ENCODE measurements at places on chromosomes 1 and 21.

- peak; percentile 58 for DNase-seq
These were observed 642 bp upstream of the SLC16A1 start for GRCh38 chr1:112956544-112957132.

DNA sequence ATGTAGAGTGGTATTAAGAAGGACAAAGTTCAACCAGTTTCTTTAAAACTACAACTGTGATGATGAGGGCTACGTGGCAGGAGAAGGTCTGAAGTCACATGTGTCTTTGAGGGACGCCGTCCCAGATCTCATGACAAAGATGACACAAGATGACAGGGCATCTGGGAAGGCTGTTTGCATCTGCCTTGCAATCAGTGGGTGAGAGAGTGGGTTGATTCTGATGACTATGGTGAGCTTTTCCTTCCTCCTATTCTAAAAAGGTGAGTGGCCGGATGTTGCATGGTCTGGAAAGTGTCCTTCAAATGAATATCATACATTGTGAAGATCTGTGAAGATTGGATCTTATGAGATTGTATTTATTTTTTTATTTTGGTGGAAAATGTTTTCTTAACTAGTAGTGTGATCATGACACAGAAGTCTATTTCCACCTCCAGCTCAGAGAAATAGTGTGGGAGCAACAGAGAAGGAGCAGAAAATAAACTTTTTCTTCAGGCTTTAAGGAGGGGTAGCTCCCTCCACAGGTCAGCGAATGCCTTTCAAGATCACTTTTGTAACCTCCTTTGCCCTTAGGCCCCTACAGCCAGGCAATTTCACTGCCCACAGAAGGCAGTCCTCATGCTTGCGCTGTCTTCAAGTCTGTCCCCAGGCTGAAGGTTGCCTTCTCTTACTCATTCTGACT is 76.0 kb upstream of the ATF3 start:
- no peak for DNase-seq

DNA sequence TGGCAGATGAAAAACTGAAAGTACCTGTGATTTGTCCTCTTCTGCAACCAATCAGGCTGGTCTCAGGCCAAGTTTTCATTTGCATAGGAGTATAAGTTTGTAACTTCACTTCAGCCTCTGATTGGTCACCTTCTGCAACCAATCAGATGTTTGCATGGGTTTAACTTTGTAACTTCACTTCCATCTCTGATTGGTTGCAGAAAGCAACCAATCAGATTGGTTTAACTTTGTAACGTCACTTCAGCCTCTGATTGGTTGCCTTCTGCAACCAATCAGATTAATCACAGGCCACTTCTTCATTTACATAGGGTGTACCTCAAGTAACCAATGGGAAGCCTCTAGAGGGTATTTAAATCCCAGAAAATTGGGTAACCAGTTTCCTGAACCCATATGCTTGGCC is 18.9 kb upstream of the TUT4 start:
- DNase-seq, result peak; percentile 16

DNA sequence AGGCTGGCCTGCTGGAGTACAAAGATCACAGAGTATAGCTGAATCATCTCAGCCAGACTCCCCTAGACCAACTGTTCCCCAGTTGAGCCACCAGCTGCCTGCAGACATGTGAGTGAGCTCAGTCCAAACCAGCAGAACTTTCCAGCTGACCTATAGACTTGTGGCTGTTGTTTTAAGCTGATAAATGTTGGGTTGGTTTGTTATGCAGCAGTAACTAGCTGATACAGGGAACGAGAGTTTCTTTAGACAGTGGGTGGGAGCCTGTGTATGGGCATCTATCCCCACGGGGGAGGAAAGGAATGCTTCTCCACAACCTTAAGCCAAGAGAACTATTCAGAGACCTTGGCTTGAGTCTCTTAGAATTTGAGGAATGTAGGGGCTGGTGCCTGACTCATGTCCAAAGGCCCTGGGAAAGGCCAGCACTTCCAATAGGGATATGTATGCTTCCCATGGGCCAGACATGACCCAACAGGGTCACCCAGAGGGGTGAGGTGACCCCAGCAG is 30.1 kb downstream of the SLC1A7 start:
- no peak for DNase-seq

DNA sequence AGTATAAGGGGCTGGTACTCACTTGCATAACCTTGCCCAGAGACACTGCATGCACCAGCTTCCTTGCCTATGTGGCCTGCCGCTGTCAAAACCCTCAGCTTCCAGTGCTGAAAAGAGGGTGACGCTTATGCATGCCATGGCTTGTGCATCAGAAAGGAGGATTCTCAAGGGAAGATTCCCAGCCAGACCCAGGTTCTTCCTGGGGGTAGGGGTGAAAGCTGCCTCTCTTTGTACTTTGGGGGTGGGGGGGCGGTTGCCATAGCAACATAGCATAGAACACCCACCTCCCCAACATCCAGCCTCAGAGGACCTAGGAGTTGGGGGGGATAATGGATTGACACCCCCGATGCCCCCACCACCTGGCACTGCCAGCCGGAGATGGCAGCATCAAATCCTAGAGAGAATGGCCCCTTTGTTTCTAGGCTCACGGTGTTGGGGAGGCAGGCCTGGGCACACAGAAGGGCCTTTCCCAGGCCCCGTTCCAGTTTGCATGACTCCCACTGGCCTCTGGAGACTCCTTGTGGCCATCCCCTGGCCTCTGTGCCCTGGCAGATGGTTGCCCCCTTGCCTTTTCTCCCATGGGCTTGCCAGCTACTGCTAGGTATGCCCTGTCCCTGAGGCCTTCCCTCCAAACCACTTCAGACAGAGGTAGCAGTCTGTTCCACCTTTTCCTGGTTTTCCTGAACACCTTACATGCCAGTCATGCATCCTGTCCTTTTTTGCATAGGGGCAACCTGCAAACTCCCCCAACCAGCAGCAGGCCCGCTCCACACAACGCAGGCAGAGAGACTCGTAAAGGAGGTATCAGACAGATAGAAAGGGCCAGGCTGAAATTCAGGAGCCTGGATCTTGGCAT is 44.6 kb downstream of the RHBG start:
- no peak for DNase-seq

GRCh38 chr1:90726425-90726985 is 9.4 kb upstream of the BARHL2 start:
- no peak for DNase-seq

DNA sequence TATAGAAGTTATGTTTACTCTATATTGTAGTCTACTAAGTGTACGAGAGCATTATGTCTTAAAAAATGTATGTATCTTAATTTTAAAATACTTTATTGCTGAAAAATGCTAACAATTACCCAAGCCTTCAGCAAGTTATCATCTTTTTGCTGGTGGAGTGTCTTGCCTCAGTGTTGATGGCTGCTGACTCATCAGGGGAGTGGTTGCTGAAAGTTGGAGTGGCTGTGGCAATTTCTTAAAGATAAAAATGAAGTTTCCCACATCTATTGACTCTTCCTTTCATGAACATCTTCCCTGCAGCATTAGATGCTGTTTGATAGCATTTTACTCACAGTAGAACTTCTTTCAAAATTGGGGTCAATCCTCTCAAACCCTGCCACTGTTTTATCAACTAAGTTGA is 95.8 kb downstream of the CDC7 start:
- DNase-seq, result no peak

DNA sequence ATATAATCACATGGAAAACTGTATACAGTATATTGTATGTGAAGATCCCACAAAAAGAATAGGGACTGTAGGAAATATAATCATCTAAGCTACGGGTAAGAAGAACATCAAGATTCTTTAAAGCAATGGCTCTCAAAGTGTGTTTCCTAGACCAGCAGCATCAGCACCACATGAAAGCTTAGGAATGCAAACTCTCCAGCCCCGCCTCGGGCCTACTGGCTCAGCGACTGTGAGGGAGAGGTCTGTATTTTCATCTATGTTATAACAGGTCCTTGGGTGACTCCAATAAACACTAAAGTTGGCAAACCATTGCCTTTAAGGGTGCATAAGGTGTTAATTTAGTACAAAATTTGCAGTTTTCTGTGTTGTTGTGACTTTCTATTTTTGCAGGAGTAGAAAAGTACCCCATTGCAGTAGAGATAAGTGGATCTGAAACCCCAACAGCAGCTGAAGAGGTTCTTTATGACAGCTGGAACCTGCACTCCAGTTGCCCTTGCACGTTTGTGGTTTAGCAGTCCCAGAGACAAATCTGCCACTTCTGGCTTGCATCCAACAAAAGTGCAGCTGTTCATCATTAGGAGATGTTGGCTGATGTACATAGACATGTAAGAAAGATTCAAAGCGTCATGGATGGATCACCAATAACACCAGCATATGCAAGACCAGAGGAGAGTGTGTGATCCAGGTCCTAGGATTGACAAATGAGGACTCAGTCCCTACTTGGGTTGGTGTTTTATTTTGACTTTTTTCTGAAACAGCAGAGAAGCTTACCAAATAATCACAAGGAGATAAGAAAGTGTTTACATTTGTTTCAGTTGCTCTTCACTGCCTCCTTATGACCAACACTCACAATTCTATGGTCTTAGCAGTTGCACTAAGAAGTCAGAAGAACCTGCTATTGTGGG is 15.9 kb upstream of the IFNAR1 start:
- peak; percentile 31 for DNase-seq

DNA sequence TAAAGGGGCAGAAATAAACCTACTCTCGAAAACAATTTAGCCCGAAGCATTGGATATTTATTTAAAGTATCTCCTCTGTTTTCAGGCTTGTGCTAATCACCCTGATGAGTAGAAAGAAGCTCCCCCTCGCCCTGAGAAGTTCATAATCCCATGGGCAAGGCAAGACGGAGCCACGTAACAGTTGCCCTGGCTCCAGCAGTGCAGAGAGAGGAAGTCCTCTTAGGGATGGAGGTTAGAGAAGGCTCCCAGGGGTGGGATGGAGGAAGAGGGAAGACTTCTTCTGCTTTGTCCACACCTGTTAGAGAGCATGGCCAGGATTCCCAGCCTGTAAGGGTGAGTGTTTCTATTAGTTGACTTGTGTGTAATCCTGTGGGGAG is 3.4 kb upstream of the GPR25 start:
- DNase-seq, result no peak

DNA sequence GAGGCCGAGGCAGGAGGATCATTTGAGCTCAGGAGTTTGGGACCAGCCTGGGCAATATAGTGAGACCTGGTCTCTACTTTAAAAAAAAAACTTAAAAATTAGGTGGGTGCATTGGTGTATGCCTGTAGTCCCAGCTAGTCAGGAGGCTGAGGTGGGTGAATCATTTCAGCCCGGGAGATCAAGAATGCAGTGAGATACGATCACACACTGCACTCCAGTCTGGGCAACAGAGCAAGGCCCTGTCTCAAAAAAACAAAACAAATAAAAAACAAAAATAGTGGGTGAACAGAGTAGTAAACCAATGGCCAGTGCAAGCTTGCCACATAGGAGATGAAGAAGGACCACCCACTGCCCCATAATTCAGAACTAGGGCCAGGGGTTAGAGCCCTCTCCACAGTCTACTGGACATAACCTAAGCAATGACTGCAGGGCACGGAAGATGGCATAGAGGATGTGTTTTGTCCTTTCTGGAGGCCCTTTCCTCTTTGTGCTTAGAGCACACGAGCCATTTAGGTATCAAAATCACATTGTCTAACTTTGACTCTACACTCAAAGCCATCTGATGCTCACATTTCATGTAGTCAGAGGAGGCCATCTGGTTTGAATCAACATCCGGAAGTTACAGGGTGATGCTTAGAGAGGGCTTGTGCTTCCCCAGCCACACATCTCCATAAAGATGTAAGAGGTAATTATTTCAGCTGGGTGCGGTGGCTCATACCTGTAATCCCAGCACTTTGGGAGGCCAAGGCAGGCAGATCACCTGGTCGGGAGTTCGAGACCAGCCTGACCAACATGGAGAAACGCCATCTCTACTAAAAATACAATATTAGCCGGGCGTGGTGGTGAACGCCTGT is 12.6 kb downstream of the CD2 start:
- peak; percentile 73 for DNase-seq

GRCh38 chr1:235858766-235859165 is 7.9 kb downstream of the LYST start:
- DNase-seq, result no peak

DNA sequence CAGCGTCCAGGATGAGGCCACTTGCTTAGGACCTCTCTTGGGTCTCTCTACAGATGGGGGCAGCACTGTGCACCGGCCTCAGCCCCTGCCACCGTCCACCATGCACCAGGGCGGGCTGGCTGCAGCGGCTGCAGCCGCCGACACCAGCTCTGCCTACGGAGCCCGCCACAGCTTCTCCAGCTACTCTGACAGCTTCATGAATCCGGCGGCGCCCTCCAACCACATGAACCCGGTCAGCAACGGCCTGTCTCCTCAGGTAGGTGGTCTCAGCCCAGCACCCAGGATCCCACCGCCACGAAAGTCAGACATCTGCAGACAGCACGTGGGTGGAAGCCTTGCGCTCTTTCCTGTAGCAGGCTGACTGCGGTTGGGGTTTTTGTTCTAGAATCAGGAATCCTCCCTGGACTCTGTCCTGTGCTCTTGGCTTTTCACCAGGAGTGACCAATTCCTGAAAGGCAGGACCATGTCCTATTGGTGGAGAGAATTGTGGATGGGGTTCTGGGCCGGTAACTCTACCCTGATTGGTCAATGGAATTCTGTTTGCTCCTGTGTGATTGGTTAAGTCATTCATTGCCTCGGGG is 72.5 kb downstream of the PAX7 start:
- DNase-seq, result no peak

- no peak for DNase-seq
These were observed 22.8 kb downstream of the TMEM50A start for GRCh38 chr1:25360596-25361581.

- no peak for DNase-seq
These were observed 18.1 kb upstream of the ENAH start for GRCh38 chr1:225670806-225671733.

DNA sequence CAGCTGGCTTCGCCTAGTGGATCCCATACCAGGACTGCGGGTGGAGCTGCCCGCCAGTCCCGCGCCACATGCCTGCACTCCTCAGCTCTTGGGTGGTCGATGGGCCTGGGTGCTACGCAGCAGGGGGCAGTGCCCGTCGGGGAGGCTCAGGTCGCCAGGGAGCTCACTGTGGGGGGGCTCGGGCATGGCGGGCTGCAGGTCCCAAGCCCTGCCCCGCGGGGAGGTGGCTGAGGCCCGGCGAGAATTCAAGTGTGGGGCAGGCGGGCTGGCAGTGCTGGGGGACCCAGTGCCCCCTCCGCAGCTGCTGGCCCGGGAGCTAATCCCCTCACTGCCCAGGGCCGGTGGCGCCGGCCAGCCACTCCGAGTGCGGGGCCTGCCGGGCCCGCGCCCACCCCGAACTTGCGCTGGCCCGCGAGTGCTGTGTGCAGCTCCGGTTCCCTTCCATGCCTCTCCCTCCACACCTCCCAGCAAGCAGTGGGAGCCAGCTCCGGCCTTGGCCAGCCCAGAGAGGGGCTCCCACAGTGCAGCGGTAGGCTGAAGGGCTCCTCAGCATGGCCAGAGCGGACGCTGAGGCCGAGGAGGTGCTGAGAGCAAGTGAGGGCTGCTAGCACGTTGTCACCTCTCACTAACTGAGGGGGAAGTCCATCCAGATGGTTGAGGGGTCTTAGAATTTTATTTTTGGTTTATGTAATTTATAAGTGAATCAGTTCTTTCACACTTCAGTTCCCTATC is 85.2 kb upstream of the HMCN1 start:
- DNase-seq, result no peak

- no peak for DNase-seq
These were observed 125.9 kb upstream of the RUNX3 start for GRCh38 chr1:25055961-25056360.

All from CD4-positive, alpha-beta T cell treated with Interleukin-17A for 1 hour (primary cell).